ENCODE measurements at places on chromosomes 7 and 10.

GRCh38 chr10:57336865-57337264 is 930.8 kb downstream of the IPMK start:
- no peak for DNase-seq

DNA sequence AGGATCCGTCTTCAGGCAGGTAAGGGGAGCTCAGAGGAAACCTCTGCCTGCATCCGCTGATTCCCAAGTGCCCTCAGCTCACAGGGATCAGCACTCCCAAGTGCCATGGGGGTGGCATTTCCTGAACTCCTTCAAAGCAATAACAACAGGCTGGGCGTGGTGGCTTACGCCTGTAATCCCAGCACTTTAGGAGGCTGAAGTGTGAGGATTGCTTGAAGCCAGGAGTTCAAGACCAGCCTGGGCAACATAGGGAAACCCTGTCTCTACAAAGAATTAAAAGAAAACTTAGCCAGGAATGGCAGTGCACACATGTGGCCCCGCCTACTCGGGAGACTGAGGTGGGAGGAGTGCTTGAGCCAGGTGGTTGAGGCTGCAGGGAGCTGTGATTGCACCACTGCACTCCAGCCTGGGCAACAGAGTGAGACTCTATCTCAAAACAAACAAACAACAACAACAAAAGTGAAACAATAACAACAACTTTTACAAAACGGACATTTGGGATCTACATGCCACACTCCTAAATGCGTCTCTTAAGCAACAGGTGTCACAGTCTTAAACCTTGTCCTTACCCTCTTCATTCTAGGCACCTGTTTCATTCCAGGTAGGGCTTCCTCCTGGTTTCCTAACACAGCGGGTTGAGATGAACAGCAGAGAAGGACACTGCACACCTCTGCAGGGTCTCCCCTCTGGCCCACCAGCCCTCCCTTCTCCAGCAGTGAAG is 73.8 kb downstream of the PAXIP1 start:
- no peak for DNase-seq

DNA sequence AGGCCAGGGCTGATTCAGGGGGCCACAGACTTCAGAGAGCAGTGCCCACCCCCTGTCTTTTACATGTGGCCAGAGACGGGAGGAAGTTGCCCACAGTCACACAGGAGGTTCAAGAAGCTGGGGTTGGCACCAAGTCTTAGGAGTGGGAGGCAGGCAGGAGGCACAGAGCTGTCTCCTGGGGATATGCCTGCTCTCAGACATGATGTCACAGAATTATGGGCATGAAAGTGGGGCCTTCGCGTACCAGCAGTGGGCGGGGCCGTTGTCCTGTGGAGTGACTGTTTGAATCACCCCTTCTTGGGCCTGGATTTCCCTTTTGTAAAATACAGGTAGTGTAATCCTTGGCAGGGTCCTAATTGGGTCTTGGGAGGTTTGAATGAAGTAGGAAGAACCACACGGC is 81.2 kb upstream of the PPIF start:
- DNase-seq = no peak

GRCh38 chr7:86647385-86648094 is 3.8 kb downstream of the GRM3 start:
- DNase-seq = no peak

- no peak for DNase-seq
Observed at GRCh38 chr10:114388275-114388674, 16.0 kb downstream of the AFAP1L2 start.

- no peak for DNase-seq
Observed at GRCh38 chr10:88347597-88348304, 235.4 kb downstream of the RNLS start.

DNA sequence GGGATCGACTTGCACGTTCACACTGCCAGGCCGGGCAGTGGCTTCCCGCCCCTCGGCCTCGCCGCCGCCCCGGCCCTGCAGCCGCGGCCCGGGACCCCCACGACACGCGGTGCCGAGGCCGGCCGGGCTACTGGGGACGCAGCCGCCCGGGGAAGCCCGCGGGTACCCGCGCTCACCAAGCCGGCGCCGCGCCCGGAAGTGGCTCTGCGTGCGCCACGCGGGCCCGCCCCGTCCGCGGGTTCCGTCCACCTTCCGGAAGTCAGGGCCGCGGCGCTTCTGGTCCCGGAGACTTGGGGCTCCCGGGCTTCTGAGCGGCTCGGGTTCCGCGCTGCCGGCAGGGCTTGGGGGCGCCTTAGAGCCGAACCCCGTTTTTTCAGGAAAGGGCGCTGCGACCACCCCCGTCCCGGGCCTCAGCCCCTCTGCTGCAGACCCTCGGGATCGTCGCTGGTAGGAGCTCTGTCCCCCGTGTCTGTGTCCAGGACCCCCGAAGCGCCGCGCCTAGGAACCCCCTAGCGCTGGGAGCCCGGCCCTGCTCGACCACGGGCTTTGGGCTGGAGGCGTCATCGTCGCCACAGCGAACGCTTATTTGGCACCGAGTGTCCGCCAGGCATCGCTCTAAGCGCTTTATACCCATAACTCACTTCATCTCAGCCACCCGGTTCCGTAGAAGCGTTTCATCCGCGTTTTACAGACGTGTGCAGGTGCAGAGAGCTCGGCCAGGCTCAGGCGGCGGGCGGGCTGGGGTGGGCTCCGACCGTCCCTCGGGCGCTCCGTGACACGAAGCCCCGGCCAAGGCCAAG is at the start of gene PSMG3:
TSS of gene PSMG3 (minus strand) at position 200 of the 800 bp plus-strand sequence. CDS start 693 bp downstream, outside the sequence.
- DNase-seq = peak; percentile 95

- DNase-seq = no peak
Observed at GRCh38 chr7:35520810-35521625, 173.9 kb downstream of the HERPUD2 start.

DNA sequence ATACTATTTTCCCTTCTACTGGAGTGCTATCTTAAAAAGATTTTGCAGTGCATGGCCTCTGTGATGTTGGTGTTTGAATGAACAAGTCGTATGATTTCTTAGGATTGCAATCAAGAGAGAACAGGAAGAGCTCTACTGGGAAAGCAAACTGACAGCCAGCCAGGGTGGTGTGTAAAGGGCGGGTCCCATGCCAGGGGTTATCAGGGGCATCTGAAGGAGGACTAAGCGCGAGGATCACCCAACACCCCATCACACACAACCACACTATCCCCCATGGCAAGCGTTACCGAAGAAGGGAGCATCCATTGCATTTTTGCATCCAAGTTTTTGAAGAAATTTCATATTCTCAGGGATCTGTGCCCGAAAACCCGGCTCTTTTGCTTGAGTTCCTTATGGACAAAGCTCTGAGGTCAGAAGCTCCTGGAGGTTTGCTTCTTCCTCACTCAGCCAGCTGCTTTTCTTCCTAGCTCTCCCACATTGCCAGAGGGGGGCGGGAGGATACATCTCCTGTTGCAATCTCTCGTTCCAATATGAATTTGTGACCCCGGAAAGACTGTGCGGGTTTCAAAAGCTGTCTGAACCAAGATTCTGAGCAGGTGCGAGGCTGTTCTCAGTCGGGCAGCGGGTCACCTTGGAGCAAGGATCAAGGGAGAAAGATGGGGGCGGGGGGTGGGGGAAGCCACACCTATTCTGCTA is 5.2 kb downstream of the NEUROD6 start:
- DNase-seq = no peak

DNA sequence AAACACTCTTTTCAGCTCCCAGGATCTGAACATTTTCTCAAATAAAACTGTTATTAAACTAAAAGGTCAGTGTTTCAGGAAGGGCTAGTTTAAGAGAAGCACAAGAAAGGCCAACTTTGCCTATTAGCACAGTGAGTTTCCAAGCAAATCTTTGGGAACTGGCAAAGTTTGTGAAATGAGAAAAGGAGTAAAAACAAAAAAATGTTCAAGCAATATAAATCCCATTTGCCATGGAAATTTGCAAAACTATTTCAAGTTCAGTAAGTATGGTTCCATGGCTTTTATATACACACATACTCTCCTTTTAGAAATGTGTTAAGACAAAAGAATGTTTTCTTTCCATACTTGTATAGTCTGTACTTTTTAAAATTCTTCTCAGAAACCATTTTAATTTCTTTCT is 51.5 kb downstream of the CHCHD3 start:
- DNase-seq = no peak

GRCh38 chr7:79436378-79436777 is 17.1 kb downstream of the MAGI2 start:
- DNase-seq = no peak

DNA sequence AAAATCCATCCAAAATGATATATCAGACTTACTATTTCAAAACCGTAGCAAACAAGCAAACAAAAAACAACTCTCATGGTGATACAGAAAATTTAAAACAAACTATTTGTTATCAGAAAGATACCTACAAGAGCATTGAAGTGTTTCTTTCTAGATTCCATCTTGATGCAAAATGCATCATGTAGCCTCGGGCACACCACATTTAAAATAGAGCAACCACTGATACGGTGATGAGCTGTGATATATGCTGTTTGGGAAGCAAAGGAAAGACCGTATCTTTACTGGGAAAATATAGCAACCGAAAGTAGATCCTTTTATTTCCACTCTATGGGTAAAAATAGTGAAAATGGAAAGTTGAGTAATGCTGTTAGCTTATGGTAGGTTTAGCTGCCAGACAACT is 892.0 kb downstream of the GATA3 start:
- DNase-seq = no peak

GRCh38 chr7:45584261-45585210 is 10.4 kb downstream of the ADCY1 start:
- DNase-seq = no peak

- no peak for DNase-seq
Observed at GRCh38 chr10:53477313-53477675, 704.7 kb upstream of the MBL2 start.

DNA sequence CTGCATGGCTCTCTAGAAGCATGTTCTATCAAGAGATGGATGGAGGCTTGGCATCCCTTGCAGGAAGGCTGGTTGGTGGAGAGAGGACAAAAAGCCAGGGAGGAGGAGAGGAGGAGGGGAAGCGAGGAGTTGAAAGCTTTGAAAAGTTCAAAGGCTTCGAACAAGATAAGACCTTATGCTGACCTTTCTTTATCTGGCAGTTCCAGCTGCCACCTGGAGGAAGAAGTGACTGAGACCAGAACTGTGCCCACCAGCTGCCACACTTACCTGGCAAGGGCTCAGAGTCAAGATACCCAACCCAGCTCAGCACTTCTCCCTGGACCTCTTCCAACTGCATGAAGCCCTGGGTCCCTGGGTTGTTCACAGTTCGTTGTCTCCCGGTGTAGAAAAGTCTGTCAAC is 14.8 kb downstream of the CCL24 start:
- no peak for DNase-seq

GRCh38 chr10:13882119-13882711 is 295.4 kb downstream of the PRPF18 start:
- no peak for DNase-seq

- no peak for DNase-seq
Observed at GRCh38 chr10:116097239-116097784, 175.7 kb downstream of the GFRA1 start.

DNA sequence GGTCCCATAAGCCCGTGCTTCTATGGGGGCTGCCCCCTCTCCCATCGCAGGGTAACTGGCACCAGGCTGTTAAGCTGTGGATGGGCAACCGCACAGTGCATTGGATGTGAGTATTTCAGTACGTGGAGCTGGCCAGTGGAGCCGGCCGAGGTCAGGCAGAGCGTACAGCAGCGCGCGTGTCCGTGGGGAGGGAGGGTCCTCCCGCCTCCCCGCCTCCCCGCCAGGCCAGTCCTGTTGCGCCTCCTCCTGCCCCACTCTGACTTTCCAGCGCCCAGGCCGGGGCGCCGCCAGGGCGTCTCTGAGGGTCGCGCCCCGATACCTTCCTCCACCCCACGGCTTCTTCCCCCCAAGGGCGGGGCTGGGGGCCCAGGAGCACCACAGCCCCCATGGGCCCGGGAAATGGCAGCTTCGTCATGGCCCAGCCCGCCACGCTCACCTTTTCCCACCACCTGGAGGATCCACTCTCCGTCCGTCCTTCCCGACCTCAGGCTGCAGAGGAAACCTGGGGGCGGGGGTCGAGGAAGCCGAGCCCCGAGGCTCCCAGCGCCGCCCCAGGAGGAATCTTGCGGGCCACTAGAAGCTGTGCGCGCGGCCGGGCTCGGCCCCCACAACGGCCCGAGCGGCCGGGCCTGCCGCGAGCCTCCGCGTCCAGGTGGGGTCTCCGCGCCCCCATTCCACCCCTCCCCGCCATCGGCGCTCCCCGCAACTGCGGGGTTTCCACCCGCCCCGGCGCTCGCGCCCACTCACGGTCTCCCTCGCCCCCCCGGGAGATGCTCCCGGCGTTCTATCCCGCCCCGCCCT is 831 bp upstream of the PFKP start:
- no peak for DNase-seq

GRCh38 chr10:17074541-17074847 is 55.1 kb downstream of the CUBN start:
- no peak for DNase-seq

GRCh38 chr7:114095885-114096284 is 177.1 kb upstream of the PPP1R3A start:
- no peak for DNase-seq

GRCh38 chr7:85239109-85239508 is 52.3 kb upstream of the SEMA3D start:
- no peak for DNase-seq

DNA sequence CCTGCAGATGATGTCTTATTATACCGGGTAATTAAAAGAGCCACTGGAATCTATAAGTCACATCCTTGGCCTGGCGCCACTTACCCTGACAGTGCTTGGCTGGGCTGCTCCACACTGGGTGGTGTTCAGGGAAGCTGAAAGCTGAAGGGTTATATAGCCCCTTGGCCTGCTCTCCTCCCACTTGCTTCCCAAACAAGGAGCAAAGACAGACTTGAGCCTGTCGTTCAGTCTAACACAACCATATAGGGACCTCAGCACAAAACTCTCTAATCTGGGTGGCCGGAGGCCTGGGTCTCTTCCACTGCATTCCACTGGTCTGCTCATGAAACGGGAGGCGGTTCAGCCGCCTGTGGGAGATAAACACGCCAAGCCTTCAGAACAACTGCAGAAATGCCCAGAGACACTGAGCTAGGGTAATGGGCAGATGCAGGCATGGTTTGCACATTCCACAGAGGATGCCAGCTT is at the start of gene ACTA2:
TSS of gene ACTA2 (minus strand) at position 127 of the 465 bp plus-strand sequence. CDS start 3,843 bp downstream, outside the sequence.
- DNase-seq = no peak
